ENCODE measurements at places on chromosomes 4 and X.

DNA sequence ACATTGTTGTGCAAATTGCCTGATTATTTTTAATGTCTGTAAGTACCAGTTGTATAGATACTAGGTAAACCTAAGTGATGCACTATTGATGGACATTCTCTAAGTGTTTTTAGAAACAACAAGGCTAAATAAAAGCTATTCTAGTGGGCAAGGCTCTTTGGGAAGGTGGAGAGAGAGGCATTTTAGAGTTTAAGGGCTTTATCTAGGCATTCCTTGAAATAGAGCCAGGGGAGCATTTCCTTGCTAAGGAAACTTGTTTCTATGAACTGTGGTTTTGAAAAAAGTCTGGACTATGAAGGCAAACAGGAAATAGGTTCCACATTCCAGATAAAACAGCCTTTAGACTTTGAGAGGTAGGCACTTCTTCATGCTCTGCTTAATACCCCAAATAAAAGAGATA is 23.8 kb downstream of the BMX start:
- DNase-seq = peak; percentile 78

- DNase-seq = no peak
Observed at GRCh38 chr4:1604706-1605205, 79.4 kb downstream of the FAM53A start.

DNA sequence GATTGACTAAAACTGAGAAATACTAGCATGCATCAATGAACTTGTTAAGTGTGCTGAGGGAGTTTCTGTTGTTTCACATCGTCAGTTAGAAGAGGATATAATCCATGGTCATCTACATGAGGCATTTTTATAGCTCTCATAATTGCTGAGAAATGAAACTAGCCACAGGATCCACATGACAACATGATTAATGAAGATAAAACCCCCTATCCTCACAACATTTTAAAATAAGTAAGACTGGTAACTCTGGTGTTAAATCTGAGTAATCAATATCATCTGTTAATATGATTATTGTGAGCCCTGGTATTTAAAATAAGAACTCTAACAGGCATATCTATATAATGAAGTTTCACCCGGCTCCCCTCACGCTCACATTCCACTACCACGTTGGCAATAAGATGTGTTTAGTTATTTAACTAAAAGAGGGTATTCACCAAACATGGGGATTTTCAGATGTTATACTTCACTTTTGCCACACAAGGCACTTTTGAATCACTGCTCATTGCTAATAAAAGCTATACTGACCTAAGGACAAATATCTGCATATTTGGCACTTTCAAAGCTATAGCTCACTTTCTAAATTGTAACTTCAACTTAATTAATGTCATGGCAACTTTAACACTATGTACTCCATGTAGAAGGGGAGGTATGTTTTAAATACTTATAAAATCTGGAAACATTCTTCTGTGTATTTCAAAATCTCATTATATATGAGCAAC is 6.7 kb downstream of the UNC5C start:
- no peak for DNase-seq

- peak; percentile 6 for DNase-seq
Observed at GRCh38 chrX:120727911-120728310, 98.1 kb upstream of the C1GALT1C1 start.
